ENCODE measurements at places on chromosomes 12 and 14.

DNA sequence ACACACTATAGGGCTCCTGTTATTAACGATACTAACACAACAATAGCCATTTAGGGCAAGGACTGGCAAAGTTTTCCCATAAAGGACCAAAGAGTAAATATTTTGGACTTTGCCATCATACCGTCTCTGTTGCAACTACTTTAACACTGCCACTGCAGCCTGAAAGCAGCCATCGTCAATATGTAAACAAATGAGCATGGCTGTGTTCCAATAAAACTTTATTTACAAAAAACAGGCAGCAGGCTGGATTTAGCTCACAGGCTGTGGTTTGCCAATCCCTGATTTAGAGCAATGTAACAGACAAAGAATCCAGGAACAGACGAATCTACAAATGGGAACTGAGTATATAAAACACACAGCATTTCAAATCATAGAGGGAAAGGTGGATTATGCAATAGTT lies 84.1 kb downstream of the FRMD6 start:
- no peak for DNase-seq

- DNase-seq = peak; percentile 67
These were observed 411.6 kb downstream of the RAD51B start for GRCh38 chr14:68230950-68231717.

DNA sequence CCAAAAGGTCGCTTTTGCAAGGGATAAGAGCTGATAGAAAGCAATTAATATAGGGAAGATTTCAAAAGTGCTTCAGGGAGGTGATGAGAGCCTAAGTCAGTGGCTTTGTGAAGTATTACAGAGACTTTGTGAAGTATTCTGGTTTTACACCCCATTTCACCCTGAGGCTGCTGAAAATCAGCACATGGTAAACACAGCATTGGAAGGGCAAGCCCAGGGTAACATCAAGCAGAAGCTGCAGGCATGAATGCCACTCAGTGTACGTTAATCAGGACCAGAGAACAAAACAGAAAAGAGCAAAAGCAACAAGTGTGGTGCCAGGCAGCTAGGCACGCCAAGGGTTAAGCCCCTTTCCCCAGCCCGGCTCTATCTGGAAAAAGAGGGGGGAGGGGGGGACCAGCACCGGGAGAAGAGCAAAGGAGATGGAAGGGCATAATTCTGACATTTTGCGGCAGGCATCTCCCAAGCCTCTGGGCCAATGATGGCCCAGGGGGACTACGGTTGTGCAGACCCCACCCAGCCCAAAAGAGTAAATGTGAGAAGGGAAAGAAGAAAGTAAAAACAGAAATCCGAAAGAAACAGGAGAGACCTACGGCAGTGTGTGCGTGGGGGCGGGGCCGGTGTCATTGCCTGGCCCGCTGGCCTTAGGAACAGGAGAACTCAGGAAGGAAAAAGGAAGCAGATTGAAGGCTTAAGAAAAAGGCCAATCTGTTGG lies 58.9 kb downstream of the DHRS2 start:
- peak; percentile 19 for DNase-seq

DNA sequence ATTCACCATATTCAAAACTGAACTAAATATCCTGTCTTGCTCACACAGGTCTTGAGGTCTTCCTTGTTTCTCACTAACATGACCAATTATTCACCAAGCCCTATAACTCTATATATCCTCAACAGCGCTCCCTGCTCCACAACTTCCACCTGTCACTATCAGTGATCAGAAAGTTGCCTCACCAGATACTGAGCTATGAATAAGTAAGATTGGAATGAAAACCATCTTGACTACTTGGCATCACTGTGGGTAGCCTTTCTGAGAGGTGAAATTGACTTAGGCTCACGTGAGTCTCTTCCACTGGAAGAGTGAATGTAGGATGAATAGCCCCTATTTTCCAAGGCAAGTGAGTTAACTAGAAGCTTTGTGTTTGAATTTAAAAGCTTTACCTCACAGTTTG lies 167.1 kb downstream of the PIK3C2G start:
- no peak for DNase-seq

GRCh38 chr14:97854918-97855317 lies 1057.7 kb downstream of the VRK1 start:
- DNase-seq = no peak

DNA sequence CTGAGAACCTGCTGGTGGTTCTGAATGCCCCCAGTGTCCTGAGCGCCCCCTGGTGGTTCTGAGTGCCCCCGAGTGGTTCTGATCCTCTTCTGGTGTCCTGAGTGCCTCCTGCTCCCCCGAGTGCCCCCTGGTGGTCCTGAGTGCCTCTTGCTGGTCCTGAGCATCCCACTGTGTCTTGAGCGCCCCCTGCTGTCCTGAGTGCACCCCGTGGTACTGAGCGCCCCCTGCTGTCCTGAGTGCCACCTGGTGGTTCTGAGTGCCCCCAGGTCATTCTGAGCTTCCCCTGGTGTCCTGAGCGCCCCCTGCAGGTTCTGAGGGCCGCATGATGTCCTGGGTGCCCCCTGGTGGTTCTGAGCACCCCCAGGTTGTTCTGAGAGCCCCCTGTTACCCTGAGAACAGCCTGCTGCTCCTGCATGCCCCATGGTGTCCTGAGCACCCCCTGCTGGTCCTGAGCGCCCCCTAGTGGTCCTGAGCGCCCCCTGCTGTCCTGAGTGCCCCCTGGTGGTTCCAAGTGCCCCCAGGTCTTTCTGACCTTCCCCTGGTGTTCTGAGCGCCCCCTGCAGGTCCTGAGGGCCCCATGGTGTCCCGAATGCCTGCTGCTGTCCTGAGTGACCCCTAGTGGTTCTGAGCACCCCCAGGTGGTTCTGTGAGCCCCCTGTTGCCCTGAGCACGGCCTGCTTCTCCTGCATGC lies 1165.4 kb downstream of the TMEM121 start:
- DNase-seq = no peak

DNA sequence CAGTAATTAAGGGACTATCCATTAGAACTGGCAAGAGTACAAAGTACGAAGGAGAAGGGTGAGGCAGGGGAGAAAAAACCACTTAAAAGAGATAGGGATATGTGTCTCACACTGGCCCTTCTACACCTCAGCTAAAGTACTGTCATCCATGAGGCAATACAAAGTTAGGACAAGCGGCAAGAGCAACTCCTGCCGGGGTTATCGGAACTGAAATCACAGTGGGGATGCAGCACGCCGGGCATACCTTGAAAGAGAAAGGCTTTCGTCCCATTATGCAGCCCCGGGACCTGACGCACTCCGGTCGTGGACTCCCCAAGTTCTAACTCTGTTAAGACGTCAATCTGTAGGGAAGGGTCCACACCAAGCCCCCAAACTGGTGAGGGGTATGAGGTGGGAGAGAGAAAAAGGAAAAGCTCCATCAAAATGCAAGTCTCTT lies 1.1 kb downstream of the NELL2 start:
- DNase-seq = no peak

- DNase-seq = no peak
These were observed 74.2 kb downstream of the GNS start for GRCh38 chr12:64685050-64685449.

DNA sequence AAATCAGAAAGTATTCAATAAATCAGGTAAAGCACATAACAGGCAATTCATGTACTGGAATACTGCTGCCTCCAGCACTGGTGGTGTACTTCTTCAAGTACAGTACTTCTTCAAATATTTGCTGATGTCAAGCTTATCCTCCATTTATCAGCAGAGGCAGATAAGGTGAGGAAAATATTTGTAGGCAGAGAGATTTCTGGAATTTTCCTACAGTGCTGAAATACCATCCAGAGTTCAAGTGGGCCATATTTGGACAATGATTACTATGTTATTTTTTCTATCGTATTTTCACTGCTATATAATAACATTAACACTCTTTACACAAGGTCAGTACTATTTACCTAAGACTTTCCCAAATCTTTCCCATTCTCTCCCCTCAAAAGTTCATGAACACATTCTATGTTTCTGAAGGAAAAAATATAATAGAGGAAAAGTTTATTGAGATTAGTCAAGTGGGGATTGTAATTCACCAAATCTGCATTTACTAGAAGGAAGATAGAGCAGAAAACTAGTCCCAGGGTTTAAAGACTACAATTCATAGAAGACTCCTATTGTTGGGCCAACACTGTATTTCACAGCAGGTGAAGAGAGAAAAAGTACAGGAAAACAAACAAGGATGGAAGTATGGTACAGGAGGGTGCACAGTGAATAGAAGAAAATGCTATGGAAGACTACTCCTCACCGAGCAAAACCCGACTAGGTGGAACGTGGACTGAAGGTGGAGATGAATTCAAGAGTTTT lies 141.1 kb downstream of the PAWR start:
- DNase-seq = peak; percentile 66

DNA sequence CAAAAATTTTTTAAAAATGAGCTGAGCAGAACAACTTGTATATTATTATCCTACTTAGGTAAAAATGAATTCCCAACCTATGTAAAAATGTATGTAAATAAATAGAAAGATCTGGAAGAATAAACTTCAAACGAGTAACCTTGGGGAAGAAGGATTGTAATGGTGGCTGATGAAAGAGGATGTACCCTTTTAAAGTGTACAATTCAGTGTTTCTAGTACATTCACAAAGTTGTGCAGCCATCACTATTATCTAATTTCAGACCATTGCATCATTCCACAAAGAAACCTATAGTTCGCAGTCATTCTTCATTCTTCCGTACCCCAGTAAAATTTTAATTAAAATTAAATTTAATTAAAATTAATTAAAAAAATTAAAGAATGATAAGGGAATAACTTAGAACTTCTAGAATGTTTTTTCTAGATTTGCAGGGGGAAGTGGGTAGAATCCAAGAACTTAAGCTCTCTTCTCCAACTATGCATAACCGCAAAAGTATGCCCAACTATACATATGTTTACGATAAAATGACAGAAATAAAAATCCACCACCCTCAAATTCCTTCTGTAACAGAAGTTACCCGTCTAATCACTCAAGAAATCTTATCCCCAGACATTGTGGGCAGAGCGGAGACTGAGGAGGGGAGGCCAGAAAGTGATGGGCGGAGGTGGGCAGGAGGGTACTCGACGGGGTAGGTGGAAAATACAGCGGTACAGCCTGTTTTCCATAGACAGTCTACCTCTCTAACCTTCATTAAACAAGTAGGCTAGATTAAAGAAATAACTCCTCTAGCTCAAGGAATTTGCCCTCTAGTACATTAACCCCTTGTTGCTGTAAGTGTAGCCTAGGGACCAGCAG lies 921 bp downstream of the DEPDC4 start:
- peak; percentile 42 for DNase-seq

- peak; percentile 25 for DNase-seq
These were observed 122.9 kb upstream of the AEBP2 start for GRCh38 chr12:19316425-19316824.

GRCh38 chr14:100524933-100525243 lies 62.3 kb downstream of the BEGAIN start:
- DNase-seq = peak; percentile 18

DNA sequence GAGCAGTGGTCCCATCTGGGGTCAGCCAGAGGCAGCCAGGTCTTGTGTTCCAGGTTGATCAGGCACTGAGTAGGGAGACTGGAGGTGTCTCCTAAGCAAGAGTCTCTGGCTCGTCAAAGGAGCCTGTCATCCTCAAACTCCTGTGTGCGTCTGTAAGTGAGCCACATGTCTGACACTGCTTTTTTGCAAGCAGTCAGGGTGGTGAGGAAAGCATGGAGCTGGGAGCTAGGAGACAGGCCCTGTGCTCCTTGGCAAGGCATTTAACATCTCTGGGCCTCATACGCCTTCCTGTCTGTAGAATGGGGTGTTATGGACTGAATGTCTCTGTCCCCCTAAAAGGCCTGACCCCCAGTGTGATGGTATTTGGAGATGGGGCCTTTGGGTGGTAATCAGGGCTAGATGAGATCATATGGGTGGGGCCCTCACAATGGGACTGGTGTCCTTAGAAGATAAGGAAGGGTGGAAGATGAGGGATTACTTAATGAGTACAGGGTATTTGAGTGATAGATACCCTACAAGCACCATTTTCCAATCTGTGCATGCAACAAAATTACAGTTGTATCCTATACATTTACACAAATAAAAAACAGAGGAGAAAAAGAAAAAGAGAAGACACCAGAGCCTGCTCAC lies 53.0 kb downstream of the ARL6IP4 start:
- DNase-seq = no peak

DNA sequence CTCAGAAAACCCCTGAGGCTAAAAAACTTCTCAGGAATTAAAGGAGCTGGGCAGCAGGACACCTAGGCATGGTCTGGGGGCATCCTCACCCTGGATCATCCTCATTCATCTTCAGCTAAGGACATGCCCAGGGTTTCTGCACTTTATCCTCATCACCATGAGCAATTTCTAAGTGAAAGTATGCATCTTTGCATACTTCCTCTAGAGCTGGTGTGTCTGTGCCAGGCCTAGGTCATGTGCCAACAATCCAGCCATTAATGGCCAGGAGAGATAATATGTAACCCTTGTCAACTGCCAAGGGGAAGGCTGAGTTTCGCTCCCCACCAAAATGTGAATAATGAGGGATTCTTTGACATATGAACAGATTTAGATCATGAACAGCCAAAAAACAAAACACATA lies 160.5 kb downstream of the KITLG start:
- DNase-seq = peak; percentile 67

DNA sequence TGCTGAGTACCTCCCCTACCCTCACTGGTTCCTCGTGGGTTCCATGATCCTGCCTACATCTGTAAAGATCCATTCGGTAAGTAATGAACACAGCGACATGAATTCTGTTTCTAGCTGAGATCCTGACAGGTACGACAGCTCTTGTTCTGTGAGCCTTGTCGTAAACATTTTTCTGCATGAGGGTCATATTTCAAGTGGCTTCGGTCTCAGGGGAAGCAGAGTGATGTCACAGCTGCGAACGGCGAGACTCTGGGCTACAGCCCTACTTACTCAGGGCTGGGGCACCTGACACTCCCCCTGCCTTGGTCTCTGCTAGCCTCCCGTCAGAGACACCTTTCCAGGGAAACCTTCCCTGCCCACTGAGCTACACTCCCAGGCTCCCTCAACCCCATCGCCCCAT lies 85.8 kb downstream of the RBM19 start:
- DNase-seq = no peak

GRCh38 chr12:32322354-32322753 lies 77.0 kb upstream of the FGD4 start:
- no peak for DNase-seq

DNA sequence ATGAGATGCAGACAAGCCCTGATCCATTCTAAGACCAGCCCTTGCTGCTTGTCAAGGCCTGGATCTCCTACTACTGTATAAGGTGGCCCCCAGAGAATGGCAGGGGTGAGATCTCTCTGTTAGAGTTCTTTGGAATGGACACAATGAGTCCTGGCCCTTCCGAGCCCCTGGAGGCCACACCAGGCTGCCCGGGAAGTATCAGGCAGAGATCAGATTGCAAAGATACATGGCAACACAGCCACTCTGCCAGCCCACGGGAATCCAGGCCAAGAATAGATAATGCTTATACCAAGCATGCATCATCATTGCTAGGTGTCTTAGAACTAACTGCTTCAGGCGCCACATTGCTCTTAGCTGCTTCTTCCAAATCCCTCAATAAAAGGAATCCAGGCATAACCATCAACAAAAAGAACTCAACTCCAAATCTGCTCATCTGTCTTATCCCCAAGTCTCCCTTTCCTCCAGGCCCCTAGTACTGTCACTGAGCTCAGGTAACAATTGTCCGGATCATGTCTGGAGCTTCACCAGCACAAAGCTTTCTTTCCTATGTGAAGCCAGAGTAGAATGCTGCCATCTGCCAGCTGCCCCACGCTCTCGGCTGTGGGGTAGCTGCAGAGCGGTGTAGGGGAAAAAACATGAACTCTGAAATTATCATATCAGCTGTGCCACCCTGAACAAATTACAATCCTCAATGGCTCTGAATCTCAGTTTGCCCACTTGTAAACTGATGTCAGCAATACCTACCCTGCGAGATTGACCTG lies 5.5 kb upstream of the VASH1 start:
- no peak for DNase-seq

GRCh38 chr12:72276181-72276805 lies 4.1 kb downstream of the TRHDE start:
- DNase-seq = no peak

GRCh38 chr12:121550974-121551634 lies 29.7 kb downstream of the KDM2B start:
- DNase-seq = no peak

Data from fibroblast of skin of right biceps (primary cell).